ENCODE measurements at places on chromosomes 2 and 18.

- DNase-seq: no peak
These were observed 26.8 kb downstream of the MAPK4 start for GRCh38 chr18:50586710-50587109.

DNA sequence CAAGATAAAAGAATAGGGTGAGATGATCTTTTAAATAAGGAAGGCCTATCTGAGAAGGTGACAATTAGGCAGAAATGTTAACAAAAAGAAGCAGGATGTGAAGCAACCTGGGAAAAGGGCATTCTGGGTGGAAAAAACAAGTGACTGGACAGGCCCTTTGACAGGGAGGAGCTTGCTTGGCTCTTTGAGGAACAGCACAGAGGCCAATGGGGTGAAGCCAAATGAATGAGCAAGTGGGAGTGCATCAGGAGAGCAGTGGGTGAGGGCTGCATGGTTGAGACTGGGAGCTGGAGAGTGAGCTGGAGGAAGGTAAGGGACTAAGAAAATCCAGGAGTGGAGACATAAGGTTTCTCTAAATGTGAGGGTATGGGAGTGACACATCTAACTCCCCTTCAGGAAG is 126.9 kb downstream of the TDRD15 start:
- DNase-seq: no peak

- DNase-seq: no peak
These were observed 16.9 kb downstream of the CROCC2 start for GRCh38 chr2:240922982-240923537.

DNA sequence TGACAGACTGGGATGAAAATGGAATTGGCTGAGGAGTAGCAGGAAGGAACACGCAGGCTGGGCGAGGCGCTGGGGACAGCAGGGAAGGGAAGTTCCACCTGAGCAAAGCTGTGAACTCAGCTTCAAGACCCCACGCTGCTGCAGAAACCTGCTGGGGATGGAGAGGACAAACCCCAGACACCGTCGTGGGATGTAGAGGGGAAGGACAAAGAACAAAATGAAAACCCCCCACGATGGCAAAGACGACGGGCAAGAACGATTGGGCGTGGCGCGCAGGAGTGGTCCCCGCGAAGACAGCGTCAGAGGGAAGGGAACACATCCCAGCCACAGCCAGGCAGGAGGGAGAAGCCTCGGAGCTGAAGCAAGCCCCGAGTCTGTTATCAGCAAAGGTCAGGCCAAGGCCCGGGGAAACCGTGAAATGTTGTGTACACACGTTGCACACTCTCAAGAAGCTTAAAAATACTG is 222.9 kb downstream of the NDUFA10 start:
- DNase-seq: no peak

GRCh38 chr2:121074293-121074932 is 210.6 kb downstream of the TFCP2L1 start:
- no peak for DNase-seq

DNA sequence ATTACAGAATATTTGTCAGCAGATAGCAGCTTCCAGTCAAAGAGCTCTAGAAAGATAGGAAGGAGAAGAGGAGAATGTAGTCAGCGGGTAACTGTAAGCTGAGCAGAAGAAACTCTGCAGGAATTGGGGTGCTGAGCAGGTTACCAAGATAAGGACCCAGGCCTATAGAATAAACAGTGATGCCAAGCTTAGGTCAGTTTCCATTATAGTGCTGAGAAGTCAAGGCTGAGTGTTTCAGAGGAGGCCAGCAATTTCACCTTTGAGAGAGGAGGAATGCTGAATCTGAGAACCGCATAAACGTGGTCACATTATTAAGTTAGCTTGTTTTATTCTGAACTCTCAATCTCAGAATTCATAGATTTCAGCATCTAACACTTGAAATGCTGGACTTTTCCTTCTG is 13.9 kb downstream of the NAB1 start:
- DNase-seq: no peak

- DNase-seq: no peak
These were observed 148.5 kb downstream of the GFPT1 start for GRCh38 chr2:69238449-69239031.

DNA sequence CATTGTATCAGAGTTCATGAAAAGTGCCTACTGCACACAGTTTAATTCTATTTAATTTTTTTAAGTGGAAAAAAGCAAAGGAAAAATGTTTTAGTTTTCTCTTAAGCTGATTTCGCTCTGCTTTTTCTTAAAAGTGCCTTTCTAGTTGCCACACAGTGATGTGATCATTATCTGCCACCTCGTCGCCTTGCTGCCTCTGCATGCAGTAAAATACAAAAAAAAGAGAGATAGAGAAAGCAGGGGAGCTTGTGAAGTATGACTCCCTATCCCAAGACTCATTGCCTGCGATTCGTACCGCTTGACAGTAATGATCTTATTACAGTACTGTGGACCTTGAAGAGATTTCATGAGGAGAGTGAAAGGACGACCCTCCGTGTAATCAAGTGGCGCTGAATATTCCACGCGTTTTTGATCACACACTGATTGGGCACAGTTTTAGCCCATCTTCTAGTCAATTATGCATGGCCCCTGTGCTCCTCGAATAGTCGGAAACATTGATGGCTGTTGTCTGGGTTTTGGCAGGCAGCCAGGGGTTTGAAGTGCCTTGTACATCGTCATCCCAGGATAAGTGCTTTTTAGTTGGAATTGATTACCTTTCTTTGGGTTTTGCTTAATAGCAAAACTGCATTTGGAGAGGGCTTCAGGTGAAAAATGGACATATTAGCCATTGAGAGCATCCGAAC is 188.3 kb downstream of the GBX2 start:
- DNase-seq: no peak

DNA sequence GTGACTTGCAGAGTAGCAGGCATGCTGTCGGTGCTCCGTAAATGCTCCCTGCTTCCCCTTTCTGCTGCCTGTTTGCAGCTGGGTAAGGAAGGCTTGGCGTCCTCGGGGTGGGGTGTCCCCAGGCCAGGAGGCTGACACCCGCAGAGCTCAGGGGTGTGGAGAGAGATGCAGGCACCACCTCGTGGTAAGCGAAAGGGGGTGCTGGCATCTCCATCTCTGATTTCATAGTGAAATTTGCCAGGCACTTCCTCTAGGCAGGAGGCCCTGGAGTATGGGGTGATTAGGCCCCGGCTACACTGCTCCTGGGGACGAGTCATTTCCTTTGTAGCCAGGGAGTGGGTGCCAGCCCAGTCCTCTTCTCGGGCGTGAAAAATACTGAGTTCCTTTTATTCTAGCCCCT is 160.4 kb downstream of the KLHL29 start:
- no peak for DNase-seq

GRCh38 chr2:235639428-235639773 is 145.6 kb downstream of the AGAP1 start:
- DNase-seq: no peak

GRCh38 chr2:810397-810796 is 133.2 kb upstream of the TMEM18 start:
- DNase-seq: no peak

DNA sequence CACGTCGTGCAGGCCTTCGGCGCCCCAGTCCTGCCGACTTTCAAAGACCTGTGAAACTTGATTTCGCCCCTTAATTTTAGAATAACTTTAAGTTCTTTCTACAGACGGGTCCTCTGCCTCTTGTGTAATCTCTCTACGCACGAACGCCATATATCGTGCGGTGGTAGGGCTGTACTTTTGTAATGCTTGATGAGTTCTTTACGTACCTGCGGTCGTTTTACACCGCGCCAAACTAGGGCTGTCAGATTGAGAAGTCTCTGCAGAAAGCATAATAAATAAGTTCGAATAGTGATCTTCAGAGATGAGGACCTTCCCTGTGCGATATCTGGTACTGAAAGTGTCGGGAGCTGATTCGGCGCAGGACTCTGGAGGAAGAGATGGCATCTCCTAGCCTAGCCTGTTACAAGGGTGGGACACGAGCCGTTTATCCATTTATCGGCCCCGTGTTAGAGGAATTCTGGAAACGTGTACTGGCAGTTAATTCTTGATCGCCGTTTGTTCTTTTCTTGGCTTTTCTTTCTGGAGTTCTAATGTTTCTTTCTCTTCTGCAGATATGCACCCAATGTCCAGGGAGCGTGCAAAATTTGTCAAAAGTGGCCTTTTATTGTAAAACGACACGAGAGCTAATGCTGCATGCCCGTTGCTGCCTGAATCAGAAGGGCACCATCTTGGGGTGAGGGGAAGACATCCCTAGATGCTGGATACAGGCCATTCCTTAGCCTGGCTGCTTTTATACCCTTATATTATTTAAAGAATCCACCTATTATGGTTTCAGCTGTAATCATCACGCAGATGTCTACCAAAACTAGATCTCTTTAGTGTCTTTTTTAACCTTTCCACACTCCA is 781 bp upstream of the SLC5A6 start:
- DNase-seq: no peak

GRCh38 chr2:37802211-37802752 is 122.8 kb upstream of the RMDN2 start:
- no peak for DNase-seq

DNA sequence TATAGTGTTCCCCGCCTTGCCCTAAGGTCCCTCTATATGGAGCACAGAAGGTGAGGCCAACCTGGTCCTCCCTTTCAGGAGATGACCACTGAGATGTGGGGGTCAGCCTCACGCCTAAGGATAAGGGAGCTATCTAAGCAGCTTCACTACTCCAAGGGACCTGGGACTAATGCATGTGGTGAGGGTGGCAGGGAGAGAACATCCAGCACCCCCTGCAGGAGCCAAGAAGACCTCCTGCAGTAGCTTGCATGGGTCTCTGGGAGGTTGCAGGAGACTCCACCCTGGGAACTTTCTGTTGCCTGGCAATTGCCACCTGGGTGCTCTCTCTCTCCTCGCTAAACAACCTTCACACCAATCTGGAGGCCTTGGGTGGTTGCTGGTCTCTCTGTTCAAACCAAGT is 93.0 kb upstream of the KLHL29 start:
- DNase-seq: no peak

GRCh38 chr2:36469106-36469477 is 113.5 kb downstream of the CRIM1 start:
- no peak for DNase-seq

Data from SIG-M5 (cell line).